Stimulated activated CD8-positive, alpha-beta memory T cell treated with anti-CD3 and anti-CD28 coated beads, Interleukin-7, amount 100 ng/mL, for 48 hours (primary cell): ENCODE measurements at places on chromosomes 5 and 9.

GRCh38 chr5:39657943-39658342 is 233.2 kb upstream of the DAB2 start:
- DNase-seq: no peak

DNA sequence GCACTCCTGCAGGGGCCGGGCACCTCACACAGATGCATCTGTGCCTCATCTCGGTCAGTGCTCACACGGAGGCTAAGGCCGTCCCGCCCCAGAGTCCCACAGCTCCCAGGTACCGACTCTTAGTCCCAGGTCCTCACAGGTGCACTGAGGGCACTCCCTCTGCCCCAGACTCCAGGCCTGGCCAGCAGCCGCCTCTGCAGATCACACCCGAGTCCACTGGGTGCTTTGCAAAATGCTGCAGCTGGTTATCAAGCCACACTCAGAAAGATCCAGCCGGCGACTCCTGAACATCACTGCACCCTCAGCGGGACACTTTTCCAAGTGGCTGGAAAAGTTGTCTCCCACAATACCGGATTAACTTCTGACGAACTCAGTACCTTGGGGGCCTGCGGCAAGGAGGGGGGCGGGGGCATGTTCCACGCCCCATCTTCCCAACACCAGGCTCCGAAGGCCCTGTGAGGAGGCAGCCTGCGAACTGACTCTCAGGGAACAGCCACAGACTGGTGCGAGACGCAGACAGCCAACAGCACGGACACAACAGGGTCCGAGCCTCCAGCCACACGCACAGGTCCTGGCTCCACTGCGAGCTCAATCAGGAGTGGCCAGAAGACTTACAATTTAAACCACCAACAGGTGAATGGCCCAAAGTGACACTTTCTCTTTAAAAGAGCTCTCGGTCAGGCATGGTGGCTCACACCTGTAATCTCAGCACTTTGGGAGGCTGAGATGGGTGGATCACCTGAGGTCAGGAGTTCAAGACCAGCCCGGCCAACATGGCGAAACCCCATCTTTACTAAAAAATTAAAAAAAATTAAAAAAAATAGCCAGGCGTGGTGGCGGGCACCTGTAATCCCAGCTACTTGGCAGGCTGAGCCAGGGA is 4.0 kb downstream of the BRD3 start:
- DNase-seq: no peak

- DNase-seq: no peak
Observed at GRCh38 chr5:121182788-121183490, 668.7 kb upstream of the FTMT start.

- DNase-seq: no peak
Observed at GRCh38 chr5:172336676-172337285, 53.2 kb upstream of the UBTD2 start.

- no peak for DNase-seq
Observed at GRCh38 chr9:98550206-98550820, 158.4 kb downstream of the GABBR2 start.
